ENCODE measurements at places on chromosomes 7 and 10. TPM values are rescaled to one million over a fixed set of nuclear protein-coding genes. Genes with fewer than 3 reads are reported as not detected.

EPDR1 gene
- 1.0 TPM for total RNA-seq

PRSS37 gene
- total RNA-seq = not detected

PGAM2 gene
- total RNA-seq = 0.68 TPM

COL13A1 gene
- total RNA-seq = not detected

SFTPA1 gene
- not detected for total RNA-seq

GNAI1 gene
- total RNA-seq = not detected

TCAF1 gene
- 14.1 TPM for total RNA-seq

NEUROD6 gene
- not detected for total RNA-seq

ZNF485 gene
- total RNA-seq = 4.7 TPM

ACTL6B gene
- not detected for total RNA-seq

HOXA10 gene
- total RNA-seq = not detected

OLAH gene
- 0.18 TPM for total RNA-seq

EPHB6 gene
- total RNA-seq = 7.0 TPM

DNA sequence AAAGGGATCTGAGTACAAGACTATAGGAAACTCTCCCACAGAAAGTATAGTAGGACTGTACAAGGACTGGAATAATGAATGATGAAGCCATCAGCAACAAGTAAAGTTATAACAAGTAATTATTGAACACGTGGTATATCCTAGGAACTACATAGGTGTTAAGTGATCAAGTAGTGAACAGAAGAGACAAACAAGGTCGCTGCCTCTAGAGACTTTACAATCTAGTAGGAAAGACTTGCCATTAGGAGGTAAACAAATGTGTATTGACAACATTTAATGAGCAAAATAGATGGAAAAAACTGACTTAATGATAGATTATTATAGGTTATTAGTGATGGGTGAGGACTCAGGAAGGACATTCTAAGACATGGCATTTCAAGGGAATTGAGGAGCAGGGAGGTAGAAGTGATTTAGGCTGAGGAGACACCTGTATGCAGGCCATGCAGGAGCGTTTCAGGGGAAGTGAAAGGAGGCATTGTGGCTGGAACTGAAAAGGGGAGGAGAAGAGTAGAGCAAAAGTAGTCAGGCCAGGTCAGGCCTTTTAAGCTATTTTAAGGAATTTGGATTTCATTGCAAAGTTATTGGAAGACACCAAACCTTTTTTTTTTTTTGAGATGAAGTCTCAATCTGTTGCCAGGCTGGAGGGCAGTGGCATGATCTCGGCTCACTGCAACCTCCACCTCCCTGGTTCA is 8.5 kb upstream of the GLCCI1 start:
- DNase-seq = no peak

DNA sequence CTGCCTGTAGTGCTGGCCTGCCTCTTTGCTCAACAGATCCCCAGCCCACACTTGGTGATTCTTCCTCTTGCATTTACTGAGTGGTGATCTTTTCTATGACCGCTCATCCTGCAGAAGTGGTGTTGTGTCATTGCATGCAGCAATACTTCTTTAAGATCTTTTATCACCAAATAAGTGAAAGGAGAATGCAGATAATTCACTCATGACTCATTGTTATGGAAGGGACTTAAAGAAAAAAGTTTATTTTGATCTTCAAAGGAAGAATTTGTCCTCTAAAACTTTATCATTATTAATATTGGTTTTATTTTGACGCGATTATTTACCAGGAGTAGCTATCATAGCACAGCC is 489.1 kb upstream of the CELF2 start:
- no peak for DNase-seq

DNA sequence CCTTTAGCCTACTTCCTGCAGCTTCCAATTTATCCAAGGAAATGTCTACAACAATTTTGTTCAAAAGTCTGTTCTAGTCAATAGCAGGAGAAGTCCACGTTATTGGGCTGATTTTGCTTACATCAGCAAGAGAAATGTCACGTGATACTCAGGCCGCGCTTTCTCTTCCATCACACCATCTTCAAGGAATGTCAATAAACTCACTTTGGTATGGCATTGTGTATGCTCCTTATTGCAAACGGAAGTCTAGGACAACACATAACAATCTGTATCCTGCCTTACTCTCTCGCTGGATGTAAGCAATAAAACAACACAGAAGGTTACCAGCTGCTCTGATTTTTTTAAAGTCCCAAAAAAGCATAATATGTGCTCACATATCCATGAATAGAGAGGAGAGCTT is 17.1 kb upstream of the STK17A start:
- no peak for DNase-seq

GRCh38 chr7:125355899-125356298 is 426.3 kb upstream of the POT1 start:
- no peak for DNase-seq

- DNase-seq = no peak
Observed at GRCh38 chr7:67788669-67789068, 792.0 kb downstream of the TYW1 start.

- peak; percentile 73 for DNase-seq
Observed at GRCh38 chr10:6151087-6151977, 51.4 kb upstream of the PFKFB3 start.

DNA sequence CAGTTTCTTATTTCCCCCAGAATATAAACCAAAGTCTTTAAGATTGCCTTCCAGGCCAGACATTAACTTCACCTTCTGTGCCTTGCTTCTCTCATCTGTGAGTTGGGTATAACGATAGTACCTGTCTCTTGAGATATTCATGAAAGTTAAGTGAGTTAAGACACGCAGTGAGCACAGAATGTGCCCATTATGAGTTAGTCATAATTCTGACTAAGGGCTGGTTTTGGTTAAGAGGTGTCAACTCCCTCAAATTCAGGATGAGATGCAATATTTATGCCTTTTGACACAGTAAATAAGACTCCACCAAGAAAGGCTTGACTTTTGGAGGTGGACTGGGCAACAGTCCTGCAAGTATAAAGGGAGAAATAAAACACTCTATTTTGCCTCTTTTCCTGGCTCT is 528.7 kb upstream of the IGFBP3 start:
- DNase-seq = no peak

- DNase-seq = no peak
Observed at GRCh38 chr7:157096286-157097055, 42.3 kb upstream of the UBE3C start.

DNA sequence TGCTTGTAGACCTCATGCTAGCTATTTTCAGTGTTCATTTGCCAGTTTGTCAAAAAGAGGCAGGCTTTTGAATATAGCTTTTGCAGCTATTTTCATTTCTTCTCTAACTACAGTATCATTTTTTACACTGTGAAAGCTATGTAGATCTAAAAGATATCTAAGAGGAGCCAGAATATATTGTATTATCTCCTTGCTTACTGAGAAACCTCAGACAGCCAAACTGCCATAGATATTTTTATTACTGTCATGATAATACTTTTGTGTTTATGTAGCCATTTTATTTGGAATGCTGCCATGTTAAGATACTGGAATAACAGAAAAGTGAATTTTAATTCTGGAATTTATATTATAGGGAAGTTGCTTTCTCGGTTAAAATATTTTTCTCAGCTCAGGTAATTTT is 37.2 kb downstream of the ANKIB1 start:
- DNase-seq = no peak

DNA sequence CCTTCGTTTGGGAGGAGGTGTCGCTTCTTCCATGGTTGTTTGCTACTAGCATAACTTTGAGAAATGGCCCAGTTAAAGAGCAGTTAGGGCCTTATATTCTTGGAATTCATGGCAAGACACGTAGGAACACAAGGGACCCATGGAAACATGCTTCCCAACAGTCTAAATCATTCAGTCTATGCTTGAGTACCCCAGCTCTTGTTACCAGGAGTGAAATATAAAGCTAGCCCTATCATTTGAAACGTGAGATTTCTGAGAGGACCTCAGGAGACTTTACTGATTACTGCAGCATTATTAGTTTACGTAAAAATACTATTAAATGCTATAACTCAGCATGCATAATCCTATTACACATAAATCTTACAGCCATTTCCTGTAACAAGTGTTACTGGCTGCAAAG is 328.6 kb upstream of the CDC14C start:
- DNase-seq = no peak

GRCh38 chr10:126240483-126240882 is 147.8 kb downstream of the ADAM12 start:
- DNase-seq = no peak

GRCh38 chr7:72281308-72281707 is 130.8 kb downstream of the CALN1 start:
- no peak for DNase-seq

DNA sequence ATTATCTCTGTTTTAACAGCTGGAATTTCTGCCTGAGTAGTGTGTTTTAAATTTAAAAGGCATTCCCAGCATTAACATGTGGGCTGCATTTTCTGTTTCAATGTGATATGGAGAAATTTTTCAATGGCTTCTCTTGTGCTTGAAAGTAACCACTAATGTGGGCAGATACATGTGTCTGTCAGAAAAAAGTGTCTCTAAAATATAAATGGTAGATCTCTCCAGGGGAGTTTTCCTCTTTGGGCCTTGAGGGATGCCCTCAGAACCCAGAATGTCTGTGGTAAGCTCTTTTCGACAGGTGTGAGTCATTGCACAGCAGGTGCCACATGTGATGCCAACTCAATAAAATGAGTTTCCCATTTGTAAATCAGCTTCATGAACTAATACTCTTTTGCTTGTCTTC is 221.1 kb downstream of the SEMA3E start:
- DNase-seq = no peak

All from activated CD8-positive, alpha-beta T cell treated with anti-CD3 and anti-CD28 coated beads, Interleukin-2, amount 10 ng/mL, durations not matched to agents 7 days and 5 days (primary cell).